CD4-positive, alpha-beta T cell treated with Interleukin-6 for 4 hours (primary cell): ENCODE measurements at places on chromosomes 1 and 21.

DNA sequence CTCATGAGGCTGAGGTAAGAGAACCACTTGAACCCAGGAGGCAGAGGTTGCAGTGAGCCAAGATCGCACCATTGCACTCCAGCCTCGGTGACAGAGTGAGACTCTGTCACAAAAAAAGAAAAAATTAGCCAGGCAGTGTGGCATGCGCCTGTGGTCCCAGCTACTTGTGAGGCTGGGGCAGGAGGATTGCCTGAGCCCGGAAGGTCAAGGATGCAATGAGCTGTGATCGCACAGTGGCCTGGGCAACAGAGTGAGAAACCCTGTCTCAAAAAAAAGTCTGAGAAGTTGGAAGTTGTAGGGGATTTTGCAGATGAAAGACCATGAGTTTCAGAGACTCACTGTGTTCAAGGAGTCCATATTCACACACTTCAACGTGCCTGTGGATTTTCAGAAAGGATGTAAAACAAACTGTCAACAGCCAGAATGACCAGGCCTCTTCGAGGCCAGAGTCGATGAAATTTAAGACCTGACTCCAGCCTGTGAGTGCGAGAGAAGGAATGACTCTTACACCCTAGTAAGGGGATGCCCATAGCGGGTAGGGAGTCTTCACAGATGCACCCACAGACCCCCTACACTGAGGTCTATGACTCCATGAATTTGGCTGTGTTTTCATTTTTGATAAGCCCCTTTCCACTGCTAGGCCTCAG, 2.2 kb downstream of the S100A13 start:
- no peak for DNase-seq

GRCh38 chr1:155011004-155011416, 8.4 kb downstream of the ZBTB7B start:
- no peak for DNase-seq

GRCh38 chr1:25810341-25811299, 9.1 kb upstream of the MTFR1L start:
- DNase-seq = peak; percentile 85

DNA sequence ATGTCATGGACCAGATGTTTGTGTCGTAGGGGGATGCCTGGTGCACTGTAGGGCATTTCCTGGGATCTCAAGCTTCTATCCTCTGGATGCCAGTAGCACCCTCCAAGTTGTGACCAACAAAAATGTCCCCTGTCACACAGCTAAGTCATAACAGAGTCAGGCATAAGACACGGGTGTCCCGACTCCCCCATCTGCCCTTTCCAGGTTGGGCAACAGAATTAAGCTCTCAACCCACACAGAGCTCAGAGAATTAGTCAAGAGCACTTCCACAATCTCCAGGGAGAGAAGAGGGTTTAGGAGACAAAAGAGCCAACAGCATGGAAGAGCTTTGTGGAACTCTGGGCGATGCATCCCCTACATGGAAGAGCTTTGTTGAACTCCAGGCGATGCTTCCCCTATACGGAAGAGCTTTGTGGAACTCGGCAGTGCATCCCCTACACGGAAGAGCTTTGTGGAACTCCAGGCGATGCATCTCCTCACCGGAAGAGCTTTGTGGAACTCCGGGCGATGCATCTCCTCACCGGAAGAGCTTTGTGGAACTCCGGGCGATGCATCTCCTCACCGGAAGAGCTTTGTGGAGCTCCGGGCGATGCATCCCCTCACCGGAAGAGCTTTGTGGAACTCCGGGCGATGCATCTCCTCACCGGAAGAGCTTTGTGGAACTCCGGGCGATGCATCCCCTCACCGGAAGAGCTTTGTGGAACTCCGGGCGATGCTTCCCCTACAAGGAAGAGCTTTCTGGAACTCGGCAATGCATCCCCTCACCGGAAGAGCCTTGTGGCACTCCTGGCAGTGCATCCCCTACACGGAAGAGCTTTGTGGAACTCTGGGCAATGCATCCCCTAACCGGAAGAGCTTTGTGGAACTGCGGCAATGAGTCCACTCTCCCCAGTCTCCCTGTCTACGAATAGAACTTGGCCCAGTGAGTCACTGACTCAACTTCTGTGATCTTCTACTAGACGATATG, 422.7 kb downstream of the KIF26B start:
- DNase-seq = no peak

DNA sequence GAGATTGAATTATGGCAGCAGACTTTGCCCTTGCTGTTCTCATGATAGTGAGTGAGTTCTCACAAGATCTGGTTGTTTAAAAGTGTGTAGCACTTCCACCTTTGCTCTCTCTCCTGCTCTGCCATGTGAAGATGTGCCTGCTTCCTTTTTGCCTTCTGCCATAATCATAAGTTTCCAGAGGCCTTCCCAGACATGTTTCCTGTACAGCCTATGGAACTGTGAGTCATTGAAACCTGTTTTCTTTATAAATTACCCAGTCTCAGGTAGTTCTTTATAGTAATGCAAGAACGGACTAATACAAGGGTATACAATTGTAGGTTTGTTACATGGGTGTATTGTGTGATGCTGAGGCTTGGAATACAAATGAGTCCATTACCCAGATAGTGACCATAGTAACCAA, 4.2 kb downstream of the SPRR1B start:
- DNase-seq = no peak

GRCh38 chr1:177343445-177343844, 172.7 kb downstream of the BRINP2 start:
- DNase-seq = no peak

DNA sequence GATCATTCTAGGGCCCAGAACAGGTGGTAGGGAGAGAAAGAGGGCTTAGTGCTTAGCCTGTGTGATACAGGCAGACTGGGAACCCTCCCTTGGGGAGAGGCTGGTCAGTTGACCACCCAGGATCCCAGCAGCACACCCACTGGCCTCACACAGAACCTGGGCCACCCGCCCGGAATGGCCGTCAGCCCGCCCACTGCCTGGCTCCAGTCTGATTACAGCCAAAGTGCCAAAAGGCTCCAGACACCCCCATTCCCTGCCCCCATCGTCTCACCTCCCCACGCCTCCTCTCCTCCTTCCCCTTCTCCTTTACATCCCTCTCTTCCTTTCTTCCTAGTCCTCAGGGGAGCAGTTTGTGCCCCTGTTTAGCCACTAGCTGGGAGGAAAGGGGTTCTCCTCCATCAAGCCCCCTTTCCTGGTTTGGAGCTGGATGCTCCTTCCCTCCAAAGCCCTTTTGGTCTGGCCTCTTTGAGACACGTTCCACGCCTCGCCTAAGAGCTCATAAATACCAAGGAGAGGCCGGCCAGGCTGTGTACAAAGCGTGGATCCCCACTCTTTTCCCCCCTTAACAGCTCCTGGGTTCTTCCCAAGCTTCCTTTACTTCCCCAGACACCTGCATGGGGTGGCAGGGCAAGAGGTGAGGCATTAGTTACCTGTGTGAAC, 4.6 kb upstream of the WNT2B start:
- no peak for DNase-seq

DNA sequence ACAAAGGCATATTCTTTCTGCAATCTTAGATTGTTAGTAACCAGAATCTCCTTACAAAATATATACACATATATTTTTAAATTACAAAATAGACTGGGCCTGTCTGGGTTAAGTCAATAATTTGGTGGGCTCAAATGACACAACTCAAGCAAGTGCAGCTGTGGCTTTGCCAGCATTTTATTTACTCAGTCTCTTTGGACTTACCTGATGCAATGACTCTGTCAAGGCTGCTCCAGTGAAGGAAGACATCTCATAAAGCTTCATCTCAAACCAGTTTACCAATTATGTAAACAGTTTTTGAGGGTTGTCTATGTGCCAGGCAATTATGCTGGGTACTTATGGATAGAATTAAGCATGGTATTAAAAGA, 22.8 kb upstream of the ABCA4 start:
- DNase-seq = no peak

DNA sequence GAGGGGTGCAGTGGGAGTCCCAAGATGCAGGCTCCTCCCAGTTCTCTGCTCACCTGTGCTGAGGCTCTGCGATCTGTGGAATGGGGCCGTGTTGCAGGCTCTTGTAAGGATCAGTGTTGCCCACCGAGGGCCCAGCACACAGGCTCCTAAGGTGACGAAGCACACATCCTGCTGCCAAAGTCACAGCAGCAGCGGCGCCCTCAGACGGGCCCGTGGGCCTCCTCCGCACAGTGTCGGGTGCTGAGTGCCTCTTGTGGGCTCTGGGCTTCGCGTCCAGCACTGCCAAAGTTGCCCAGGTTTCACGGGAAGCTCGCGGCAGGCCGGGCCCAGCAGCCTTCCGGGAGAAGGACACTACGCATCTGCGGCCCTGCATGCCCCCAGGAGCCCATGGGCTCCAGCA, 72.1 kb upstream of the ABCG1 start:
- no peak for DNase-seq

DNA sequence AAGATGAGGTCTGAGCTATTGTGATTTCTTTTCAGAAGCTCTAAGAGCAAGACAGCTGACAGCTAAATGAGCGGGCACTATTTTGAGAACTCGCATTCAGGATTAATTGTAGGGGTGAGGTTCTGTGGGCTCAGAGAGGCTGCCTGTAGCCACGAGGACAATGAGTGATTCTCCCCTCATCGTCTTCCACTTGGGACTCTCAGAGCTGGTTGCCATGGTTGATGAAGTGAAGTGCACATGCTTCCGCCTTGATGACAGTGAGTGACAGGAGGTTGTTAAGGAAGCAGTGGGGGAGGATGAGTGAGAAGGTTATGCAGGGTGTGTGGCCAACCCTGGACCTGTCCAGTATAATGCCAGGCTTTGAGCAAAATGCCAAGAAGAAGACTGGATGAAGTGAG, 341.7 kb downstream of the PCP4 start:
- DNase-seq = no peak

DNA sequence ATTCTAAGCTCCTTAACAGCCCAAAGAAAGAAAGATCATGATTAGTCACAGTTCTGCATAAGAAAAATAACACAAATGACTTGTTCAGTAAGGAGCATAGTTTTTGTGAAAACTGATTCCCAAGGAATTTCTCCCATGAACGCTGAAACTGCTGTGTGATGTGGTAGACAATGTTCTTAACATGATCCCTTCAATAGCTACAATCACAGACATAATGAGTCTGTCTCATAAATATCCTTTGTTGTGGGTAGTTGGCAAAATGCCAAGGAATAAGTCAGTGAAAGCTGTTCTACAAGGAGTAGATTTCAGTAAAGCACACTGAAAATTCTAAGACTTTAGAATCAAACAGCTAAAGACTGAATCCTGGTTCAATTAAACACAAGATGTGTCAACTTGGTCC, 404.8 kb downstream of the HLX start:
- no peak for DNase-seq

GRCh38 chr1:11067716-11068599, 8.1 kb upstream of the SRM start:
- no peak for DNase-seq

GRCh38 chr1:193437785-193438184, 251.4 kb upstream of the B3GALT2 start:
- no peak for DNase-seq

GRCh38 chr1:221251580-221251979, 372.3 kb downstream of the HLX start:
- DNase-seq = no peak

DNA sequence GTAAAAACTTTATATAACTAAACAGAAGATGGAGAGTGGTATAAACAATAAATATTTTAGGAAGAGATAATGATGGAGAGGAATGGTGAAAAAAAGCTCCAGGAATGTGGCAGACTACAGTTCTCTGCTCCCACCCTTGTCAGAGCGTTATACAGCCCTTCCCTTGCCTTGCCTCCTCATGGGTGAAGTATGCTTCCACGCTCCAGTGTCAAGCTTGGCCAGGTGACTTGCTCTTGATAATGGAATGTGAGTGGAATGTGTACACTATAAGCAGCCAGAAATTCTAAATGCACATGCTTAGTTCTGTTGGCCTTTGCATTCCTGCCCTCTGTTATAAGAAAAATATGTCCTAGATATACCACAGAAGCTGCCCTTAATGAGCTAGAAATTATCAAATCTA, 24.7 kb upstream of the POGK start:
- DNase-seq = no peak

GRCh38 chr1:219555031-219555692, 57.7 kb downstream of the ZC3H11B start:
- DNase-seq = no peak

- peak; percentile 43 for DNase-seq
These were observed 572 bp downstream of the LPGAT1 start for GRCh38 chr1:211830055-211830327.

DNA sequence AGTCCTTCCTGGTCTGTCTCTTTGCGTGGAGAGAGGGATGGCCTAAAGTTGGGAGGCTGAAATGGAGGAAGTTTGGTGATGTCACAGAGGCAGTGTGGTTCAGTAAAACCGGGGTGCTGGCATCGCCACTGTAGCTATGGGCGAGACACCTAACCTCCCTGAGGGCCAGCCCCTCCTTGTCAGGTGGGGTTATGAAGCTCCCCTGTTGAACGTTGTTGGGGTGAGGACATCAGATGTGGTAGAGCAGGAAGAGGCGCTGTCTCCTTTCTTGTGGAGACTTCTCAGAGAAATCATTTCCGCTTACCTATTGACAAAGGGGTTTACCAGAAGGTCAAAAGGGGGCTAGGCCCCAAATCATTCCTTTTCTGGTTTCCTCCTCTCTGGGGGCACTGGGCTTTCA, 294.7 kb downstream of the SIPA1L2 start:
- DNase-seq = peak; percentile 15

- DNase-seq = no peak
These were observed 83.4 kb downstream of the LYST start for GRCh38 chr1:235783148-235783776.

DNA sequence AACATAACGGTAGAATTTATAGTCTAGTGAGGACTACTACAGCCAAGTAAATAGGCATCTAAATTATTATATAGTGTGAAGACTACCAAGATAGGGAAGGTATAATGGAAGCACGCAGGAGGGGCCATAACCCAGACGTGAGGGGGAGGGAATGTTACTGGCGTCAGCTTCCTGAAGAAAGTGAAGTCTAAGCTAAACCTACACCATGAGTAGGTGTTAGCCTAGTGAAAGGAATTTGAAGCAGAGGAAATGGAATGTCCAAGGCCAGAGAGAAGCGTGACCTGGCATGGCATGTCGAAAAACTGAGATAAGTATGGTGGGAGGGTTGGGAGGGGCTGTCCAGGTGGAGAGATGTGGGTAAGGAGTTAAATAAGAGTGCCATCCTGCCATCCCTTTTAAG, 140.5 kb downstream of the SLC44A5 start:
- no peak for DNase-seq

GRCh38 chr1:32032275-32032615, 18.6 kb downstream of the KHDRBS1 start:
- DNase-seq = no peak

DNA sequence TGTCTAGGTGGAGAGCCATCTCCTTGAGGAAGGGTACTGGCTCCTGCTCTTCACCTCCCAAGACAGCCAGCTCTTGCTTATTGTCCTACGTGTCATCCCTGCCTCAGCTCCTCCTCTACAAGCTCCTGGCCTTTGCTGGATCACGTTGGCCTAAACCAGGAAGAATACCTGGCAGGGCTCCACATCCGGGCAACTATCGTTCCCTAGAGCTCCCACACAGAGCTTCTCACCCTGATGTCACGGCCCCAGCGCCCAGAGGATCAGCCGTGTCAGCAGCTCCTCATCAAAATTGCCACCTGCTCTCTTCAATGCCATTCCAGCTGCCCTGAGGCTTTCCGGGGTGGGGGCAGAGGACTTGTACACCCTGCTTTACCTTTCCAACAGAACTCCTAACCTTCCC, 1.9 kb upstream of the TPM3 start:
- DNase-seq = no peak

GRCh38 chr21:19322360-19322759, 918.8 kb upstream of the TMPRSS15 start:
- no peak for DNase-seq

- no peak for DNase-seq
These were observed 212.3 kb upstream of the GREM2 start for GRCh38 chr1:240824238-240824637.

- no peak for DNase-seq
These were observed 106.8 kb downstream of the RAVER2 start for GRCh38 chr1:64851664-64852063.
